CD4-positive, alpha-beta T cell treated with Interleukin-15 for 1 hour (primary cell): ENCODE measurements at places on chromosomes 5 and 9.

- DNase-seq, result no peak
Measured at GRCh38 chr5:61969755-61970154, 336.3 kb upstream of the KIF2A start.

DNA sequence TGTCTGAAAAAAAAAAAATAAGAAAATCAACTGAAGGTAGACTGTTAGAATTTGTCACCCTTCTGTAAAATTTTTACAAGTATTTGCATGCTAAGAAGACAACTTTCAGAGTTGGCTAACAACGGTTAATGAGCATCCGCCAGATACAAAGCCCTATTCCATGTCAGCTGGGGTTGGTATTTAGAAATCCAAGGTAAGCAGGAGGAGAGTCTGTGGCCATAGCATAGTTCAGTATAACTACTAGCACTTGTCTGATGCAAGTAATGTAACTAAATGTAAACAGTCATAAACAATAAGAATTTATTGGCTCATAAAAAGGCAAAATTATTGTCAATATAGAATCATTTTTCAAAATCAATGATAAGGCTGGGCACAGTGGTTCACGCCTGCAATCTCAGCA lies 45.7 kb upstream of the KDM4C start:
- DNase-seq, result no peak

GRCh38 chr5:10655161-10655971 lies 91.5 kb downstream of the ANKRD33B start:
- no peak for DNase-seq

- DNase-seq, result no peak
Measured at GRCh38 chr5:94505327-94506068, 112.9 kb downstream of the KIAA0825 start.

GRCh38 chr5:109701252-109701651 lies 11.5 kb downstream of the MAN2A1 start:
- DNase-seq, result no peak

- no peak for DNase-seq
Measured at GRCh38 chr9:38011991-38012390, 57.0 kb downstream of the SHB start.

DNA sequence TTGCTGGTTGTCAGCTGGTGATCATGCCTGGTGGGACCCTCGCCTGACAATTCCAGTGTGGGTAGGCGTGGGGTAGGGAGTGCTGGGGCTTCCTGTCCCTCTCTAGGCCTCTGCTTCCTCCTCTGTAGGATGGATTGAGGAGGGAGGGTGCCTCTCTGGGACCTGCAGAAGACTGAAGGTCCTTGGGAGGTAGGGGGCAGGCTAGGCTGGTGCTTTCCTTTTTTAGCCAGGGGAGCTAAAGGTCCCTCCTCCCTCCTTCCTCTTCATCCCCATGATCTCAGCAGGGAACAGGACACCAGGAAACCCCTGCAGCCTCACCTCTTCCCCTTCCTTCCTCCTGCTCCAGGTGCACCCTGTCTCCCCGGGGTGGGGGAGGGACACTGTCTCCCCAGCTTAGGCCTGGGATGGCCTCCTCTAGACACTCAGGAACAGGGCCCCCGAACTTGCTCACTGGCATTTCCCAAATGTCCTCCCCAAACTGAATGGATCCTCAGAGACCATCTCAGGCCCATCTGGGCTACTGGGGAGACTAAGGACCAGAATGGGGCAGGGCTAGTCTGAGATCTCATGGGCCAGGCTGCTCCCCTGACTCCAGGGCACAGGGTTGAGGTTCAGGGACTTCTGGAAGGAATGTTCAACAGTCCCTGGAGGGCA lies 8.4 kb downstream of the SH2D3C start:
- DNase-seq, result no peak

DNA sequence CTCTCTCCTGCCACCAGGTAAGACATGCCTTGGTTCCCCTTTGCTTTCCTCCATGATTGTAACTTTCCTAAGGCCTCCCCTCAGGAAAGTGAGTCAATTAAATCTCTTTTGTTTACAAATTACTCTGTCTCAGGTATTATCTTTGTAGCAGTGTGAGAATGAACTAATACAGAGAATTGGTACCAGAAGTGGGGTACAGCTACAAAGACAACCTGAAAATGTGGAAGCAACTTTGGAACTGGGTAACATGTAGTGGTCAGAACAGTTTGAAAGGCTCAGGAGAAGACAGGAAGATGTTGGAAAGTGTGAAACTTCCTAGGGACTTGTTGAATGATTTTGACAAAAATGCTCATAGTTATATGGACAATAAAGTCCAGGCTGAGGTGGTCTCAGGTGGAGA lies 97.2 kb downstream of the FAM170A start:
- DNase-seq, result no peak

DNA sequence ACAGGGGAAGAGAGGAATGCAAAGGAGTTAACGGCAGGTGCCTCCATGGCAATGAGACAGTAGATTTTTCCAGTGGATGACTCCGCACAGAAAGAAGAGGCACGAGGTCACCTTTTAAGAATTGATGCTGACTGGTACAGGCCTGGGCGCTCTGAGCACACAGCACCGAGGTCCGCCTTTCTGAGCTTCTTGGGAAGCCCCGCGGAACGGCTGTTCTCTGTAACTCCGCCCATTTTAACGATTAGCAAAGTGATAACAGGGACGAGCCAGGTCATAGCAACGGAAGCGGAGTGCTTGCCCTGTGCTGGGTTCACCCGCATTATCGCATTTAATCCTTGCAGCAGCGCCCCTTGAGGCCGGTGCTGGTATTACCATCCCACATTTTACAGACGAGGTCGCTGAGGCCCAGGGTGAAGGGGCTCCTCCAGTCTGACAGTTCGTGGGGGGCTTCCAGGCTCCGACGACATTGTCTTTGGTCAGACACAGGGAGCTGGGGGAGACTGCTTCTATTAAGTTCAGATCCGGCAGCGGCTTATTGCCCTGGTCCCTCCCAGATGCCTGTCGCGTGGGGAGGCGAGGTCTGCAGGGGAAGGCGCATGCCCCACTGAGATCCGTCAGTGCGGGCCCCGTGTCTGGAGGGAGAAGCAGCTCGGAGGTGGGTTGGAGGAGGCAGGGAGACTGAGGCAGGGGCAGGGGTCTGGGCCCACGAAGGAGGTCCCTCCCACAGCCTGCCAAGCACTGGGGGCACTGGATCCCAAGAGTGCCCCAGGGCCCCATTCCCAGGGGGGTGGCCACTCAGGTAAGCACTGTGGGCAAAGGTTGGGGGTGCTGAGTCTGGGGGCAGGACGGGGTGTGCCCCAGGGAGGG lies 22.3 kb upstream of the HMCN2 start:
- peak; percentile 73 for DNase-seq

GRCh38 chr5:14040542-14040941 lies 96.1 kb upstream of the DNAH5 start:
- no peak for DNase-seq
